ENCODE measurements at places on chromosomes 3 and 15.
A peak's percentile ranks its signal among the peaks of the same experiment; 100 is the strongest.

GRCh38 chr3:111979434-111980038 lies 710 bp downstream of the ABHD10 start:
- DNase-seq: no peak

- DNase-seq: no peak
These were observed 6.8 kb downstream of the PLSCR1 start for GRCh38 chr3:146537603-146538002.

- DNase-seq: no peak
These were observed 2.5 kb downstream of the EEFSEC start for GRCh38 chr3:128155616-128156360.

- no peak for DNase-seq
These were observed 143.3 kb downstream of the ADAMTS17 start for GRCh38 chr15:100198442-100198841.

GRCh38 chr3:66053550-66054094 lies 14.9 kb upstream of the MAGI1 start:
- no peak for DNase-seq

GRCh38 chr15:58583171-58583908 lies 151.5 kb downstream of the LIPC start:
- no peak for DNase-seq

- no peak for DNase-seq
These were observed 185.2 kb upstream of the ZNF385D start for GRCh38 chr3:21936207-21936606.

- DNase-seq: no peak
These were observed 54.9 kb downstream of the TRIM71 start for GRCh38 chr3:32872487-32873382.

- no peak for DNase-seq
These were observed 36.8 kb downstream of the ICE2 start for GRCh38 chr15:60442031-60442650.

GRCh38 chr3:185397676-185398075 lies 34.7 kb downstream of the MAP3K13 start:
- no peak for DNase-seq

DNA sequence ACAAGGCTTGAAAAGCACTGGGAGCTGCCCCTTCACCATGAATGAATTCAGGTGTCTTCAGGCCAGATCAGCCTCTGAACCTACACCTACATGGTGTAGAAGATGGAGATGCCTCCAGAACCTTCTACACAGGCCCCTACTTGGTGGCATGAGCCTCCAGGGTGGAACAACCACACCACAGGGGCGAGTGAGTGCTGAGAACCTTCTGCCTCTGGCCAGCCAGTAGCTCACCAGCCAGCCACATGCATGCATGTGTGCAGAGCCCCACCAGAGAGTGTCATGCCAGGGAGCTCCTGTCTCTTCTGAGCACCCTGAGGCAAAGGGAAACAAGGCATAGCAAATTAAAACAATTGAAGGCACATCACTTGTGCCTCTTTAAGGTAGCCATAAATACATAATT lies 161.8 kb upstream of the TOPAZ1 start:
- no peak for DNase-seq

GRCh38 chr3:126316031-126316461 lies 41.2 kb downstream of the KLF15 start:
- DNase-seq: no peak

DNA sequence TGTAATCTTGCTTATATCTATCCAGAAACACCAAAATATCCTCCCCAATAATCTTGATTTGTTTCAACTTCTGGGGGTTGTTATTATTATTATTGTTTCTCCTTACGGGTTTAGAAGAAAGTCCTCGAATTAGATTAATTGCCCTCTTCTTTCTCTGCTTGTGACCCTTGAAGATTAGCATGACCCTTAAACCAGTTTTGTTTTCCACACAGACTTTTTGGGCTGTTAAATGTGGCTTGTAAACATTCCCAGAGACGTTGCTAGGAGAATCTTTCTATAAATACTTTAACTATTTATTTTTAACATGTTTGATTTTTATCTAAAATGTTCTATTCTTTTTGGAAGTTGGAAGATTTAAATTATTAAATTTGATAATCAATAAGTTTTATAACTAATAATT lies 4.3 kb upstream of the SUCNR1 start:
- peak; percentile 16 for DNase-seq

Measured in AG09319 (cell line).